Occipital lobe (tissue), 3 donors: ENCODE measurements at places on chromosomes 6 and 20. TPM values are rescaled to one million over a fixed set of nuclear protein-coding genes. Genes with fewer than 3 reads are reported as not detected.

DNA sequence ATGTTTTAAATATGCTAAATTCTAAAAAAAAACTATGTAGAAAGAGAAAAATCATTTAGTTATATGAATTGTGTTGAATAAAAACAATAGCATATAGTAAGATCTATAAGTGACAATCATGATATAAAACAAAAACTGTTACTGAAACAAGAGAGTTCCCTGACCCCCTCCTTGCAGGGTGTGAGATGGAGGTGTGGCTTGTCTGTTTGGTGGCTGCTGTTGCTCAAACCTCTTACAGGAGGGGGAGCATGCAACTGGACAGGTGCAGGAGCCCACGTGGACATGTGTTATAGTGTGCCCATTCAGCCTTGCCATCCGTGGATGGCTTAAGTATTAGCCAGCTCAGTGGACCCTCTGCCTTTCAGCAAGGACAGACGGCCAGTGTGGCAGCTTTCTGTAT is 206.7 kb downstream of the MOXD1 start:
- no peak for DNase-seq

DNA sequence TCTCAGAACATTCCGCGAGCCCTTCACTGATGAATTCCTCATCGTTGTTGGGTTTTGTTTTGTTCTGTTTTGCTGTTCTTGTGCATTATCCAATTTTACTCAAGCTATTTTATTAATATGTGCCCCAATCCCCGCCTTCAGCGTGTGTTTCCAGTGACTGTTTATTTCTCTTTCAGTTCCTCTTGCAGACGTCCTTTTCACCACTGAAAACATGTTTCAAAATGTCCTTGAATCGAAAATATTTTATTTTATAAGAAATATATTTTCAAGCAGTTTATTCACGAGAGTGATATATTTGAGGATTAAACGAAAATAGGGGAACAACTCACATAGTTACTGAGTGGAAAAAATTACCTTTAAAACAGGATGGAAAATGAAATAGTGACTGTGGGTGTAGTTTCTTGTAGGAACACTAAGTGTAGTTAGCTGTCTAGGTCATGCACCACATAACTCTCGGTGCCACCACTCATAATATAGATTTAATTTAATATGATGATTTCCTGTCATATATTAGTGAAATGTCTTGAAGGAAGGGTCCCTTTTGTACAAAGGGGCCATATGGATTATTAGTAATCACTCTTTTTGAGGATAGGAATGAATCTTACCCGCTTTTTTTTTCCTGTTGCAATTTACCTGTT is 45.3 kb upstream of the HDDC2 start:
- no peak for DNase-seq

PRR18 gene
- 0.47 TPM for total RNA-seq

DNA sequence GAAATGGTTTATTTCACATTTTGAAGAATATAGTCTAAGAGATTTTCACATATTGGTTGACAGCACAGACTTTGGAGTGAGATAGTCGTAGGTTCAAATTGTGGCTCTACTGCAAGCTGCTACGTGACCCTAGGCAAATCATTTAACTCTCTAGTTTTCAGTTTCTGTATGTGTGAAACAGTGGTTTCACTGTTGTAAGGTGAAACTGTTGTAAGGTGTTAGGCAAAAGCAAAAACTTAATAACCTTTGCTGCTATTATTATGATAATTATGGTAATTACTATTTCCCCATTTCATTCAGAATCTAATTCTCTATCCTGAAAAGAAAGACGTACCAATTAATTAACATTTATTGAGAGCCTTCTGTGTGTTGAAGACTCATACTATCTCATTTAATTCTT is 144.2 kb downstream of the REV3L start:
- no peak for DNase-seq
